ENCODE measurements at places on chromosomes 1 and 21. TPM values are rescaled to one million over a fixed set of nuclear protein-coding genes. Genes with fewer than 3 reads are reported as not detected.

Gene CFHR3
- not detected for total RNA-seq

Gene ZNF593OS
- total RNA-seq: not detected

Gene FAM72C
- total RNA-seq: not detected

Gene SLC2A5
- total RNA-seq: 1.2 TPM

Gene SPRR5
- not detected for total RNA-seq

Gene CLCA1
- not detected for total RNA-seq

Gene FCRL5
- not detected for total RNA-seq

Gene ITLN2
- total RNA-seq: not detected

Gene WDR3
- 17.5 TPM for total RNA-seq

Gene IL23R
- not detected for total RNA-seq

Gene LYPD8
- not detected for total RNA-seq

Gene SPRR2A
- total RNA-seq: not detected

Gene IRF6
- total RNA-seq: 0.25 TPM

Gene TCHH
- total RNA-seq: 0.25 TPM

Gene OR2C3
- not detected for total RNA-seq

Gene TFF2
- total RNA-seq: not detected

Gene LPGAT1
- 80.6 TPM for total RNA-seq

Gene SPRR2D
- not detected for total RNA-seq

Gene ILF2
- 133 TPM for total RNA-seq

Gene RGS18
- 0.25 TPM for total RNA-seq

Gene CELA3A
- not detected for total RNA-seq

Gene CCDC190
- total RNA-seq: 0.98 TPM

Gene NTPCR
- 9.3 TPM for total RNA-seq

Gene ROR1
- 1.7 TPM for total RNA-seq

Gene MIXL1
- 0.25 TPM for total RNA-seq

Gene LYPLAL1
- 23.8 TPM for total RNA-seq

Gene VHLL
- total RNA-seq: 0.25 TPM

Gene FLVCR1
- 28.8 TPM for total RNA-seq

Gene LCE1F
- total RNA-seq: not detected

Gene RPTN
- not detected for total RNA-seq

Gene DNAH14
- 16.5 TPM for total RNA-seq

Gene LCE3E
- total RNA-seq: not detected

Gene RPS6KA1
- total RNA-seq: 3.4 TPM

Gene ARHGEF2
- 86.5 TPM for total RNA-seq

Gene JUN
- total RNA-seq: 96.1 TPM

Gene BEST4
- total RNA-seq: 0.49 TPM

Gene LRRIQ3
- 0.49 TPM for total RNA-seq

Gene VTCN1
- total RNA-seq: 0.49 TPM

Gene GBP6
- total RNA-seq: 0.25 TPM

Gene SPRR2E
- total RNA-seq: not detected

Gene PLA2G2C
- not detected for total RNA-seq

Gene CXADR
- 255 TPM for total RNA-seq

Gene HMCN1
- total RNA-seq: 2.7 TPM

Gene TRAF3IP3
- 0.49 TPM for total RNA-seq

Gene SLC30A2
- not detected for total RNA-seq

Gene KLHDC9
- 3.4 TPM for total RNA-seq

Gene RGS13
- not detected for total RNA-seq

Gene RIPPLY3
- under 0.01 TPM for total RNA-seq

Gene STPG1
- total RNA-seq: 2.5 TPM

Gene ADGRL4
- total RNA-seq: 4.9 TPM

Gene CELA2A
- not detected for total RNA-seq

Gene KCNK1
- total RNA-seq: 3.0 TPM

Gene ASTN1
- 72.5 TPM for total RNA-seq

Gene FNDC5
- total RNA-seq: 15.0 TPM

Gene GPX7
- total RNA-seq: 9.3 TPM

Gene HSF2BP
- total RNA-seq: 2.2 TPM

Gene AMY1A
- not detected for total RNA-seq

Gene KRTAP21-2
- total RNA-seq: not detected

Measured in temporal lobe (tissue), 4 donors.